Fibroblast of the conjunctiva (primary cell): ENCODE measurements at places on chromosomes 1 and 21.

DNA sequence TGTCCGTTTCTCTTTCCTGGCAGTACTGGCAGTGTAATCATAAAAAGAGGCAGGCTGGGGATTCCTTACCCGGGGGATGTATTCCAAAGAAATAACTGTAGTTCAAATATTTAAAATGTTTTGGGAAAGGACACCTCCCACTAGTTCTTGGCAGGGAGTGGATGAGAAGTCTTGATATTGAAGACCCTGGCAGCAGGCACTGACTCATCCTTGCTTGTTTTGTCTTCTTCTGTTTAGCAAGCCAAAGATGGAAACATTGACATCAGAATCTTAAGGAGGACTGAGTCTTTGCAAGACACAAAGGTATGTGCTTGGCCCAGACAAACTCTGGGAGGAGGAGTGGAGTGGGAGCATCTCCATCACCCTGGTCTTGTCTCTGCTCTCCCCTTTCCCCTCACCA lies 639 bp downstream of the IL20 start:
- no peak for DNase-seq

GRCh38 chr21:41481191-41481590 lies 26.8 kb downstream of the TMPRSS2 start:
- DNase-seq: no peak

DNA sequence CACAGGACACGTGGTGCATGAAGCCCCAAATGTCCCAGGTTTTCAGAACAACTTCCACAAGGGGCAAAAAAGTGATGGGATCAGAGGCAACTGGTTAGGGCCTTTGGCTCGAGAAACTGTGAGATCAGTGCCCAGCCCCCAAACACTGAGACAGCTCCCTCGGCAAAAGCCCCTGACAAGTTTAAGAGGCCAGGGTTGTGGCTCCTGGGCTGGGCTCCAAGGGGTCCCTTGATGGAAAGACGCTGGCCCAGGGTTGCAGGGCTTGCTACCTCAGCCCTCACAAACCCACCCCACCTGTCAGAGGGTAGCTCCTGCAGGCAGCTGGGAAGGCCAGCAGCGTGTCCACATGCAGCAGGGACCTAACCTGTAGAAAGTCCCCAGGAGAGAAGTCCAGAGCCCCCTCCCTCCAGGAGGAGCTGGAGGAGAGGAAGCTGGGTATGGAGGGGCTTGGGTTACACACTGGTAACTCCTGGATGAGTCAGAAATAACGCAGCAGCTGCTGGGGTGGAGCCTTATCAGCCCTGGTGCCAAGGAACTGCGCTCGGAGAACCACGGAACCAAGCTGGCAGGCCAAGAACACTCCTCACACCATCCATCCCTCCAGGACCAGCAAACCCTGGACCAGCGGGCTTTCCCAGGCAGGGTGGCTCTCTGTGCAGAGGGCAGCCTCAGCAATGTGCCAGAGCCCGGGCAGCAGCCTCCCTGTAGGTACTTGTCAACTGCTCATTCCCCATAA lies 37.5 kb downstream of the CTNNBIP1 start:
- DNase-seq: no peak

DNA sequence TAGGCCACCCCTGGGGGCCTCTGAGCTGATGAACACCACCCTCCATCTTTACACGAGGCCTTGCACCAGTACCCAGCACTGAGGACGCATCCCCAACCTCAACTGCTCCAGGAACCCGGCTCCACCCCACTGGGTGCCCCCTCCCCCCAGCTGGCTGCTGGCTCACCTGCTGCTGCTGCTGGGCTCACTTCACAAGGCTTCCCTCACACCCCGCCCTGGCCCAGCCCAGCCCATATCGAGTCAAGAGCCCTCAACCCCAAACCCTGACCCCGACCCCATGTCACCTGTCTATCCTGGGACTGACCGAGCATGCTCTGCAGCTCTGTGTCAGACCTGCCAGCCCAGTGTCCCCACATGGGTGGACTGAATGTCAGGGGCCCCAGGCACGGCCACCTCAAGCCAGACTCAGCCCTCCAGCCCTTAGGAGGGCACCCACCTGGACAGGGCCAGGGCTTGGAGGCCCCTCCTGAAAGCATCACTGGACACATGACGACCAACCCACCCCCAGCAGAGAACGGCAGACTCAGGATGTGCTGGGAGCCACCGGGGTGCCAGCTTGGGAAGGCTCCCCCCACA lies 21.4 kb downstream of the WNT9A start:
- no peak for DNase-seq

DNA sequence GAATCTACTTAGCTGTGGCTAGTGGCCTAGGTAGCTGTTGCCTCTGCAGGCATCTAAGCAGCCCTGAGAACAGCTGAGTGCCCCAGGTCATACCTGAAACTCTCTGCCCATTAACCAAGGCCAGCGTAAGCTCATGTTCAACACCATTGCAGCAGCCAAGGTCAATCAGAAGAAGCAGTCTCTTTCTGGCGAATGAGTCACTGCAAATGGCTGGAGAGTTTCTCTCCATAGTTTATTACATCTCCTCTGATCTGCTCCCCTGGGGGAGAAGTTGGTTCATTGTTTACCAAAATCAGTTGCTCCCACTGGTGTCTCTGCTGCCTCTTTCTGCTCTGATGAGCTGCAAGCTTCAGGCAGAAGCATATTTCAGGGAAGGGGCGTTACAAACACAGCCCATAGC lies 6.9 kb upstream of the BCL9 start:
- DNase-seq: no peak

DNA sequence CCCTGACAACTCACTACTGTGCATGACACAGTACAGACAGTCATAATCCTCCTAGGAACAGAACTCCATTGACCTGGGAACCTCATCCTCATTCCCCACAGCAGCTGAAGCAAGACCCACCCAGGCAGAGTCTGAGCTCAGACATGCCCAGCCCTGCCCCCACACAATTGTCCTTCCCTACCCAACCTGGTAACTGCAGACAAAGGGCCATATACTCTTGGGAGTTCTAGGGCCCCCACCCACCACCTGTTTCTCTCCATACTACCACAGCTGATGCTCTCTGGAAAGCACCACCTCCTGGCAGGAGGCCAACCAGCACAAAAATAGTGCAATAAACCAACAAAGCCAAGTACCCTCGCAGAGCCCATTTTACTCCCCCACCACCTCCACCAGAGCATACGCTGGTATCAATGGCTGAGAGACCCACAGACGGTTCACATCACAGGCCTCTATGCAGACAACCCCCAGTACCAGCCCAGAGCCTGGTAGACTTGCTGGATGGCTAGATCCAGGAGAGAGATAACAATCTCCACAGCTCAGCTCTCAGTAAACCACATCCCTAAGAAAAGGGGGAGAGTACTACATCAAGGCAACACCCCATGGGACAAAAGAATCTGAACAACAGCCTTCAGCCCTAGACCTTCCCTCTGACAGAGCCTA lies 159.7 kb upstream of the CXADR start:
- DNase-seq: no peak

DNA sequence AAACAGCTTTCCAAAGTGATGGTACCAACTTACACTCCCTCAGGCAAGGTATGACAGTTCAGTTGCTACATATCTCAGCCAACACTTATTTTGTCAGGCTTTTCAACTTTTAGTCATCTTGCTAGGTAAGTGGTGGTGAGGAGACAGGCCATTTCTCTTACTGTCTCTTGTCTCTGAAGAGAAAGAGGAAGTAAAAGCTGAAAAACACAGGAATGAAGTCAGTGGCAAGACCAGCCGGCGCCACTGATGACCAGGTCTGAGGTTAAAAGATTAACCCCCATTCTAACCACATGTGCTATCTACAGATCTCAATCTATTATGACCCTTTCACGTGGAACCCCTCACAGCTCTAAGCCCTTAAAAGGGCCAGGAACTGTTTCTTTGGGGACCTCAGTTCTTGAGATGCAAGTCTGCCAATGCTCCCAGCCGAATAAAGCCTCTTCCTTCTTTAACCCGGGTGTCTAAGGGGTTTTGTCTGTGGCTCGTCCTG lies 4.2 kb downstream of the ADCY10 start:
- no peak for DNase-seq

DNA sequence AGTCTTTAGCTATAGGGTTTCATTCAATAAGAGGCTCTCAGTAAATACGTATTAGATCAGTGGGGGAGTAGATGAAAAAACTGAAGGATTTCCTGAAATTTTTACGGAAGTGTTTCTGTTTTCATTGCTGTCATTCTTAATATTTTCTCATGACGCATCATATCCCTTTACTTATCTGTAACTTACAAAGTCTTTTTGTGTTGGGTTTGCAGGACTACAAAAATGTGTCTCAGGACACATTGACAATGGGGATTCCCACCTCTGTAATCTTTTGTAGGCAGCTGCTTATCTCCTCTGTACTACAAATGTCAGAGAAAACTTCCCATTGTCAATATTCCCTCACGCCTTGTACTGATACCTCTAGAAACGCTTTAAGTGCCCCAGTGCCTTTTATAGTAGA lies 35.5 kb downstream of the CRP start:
- DNase-seq: no peak

DNA sequence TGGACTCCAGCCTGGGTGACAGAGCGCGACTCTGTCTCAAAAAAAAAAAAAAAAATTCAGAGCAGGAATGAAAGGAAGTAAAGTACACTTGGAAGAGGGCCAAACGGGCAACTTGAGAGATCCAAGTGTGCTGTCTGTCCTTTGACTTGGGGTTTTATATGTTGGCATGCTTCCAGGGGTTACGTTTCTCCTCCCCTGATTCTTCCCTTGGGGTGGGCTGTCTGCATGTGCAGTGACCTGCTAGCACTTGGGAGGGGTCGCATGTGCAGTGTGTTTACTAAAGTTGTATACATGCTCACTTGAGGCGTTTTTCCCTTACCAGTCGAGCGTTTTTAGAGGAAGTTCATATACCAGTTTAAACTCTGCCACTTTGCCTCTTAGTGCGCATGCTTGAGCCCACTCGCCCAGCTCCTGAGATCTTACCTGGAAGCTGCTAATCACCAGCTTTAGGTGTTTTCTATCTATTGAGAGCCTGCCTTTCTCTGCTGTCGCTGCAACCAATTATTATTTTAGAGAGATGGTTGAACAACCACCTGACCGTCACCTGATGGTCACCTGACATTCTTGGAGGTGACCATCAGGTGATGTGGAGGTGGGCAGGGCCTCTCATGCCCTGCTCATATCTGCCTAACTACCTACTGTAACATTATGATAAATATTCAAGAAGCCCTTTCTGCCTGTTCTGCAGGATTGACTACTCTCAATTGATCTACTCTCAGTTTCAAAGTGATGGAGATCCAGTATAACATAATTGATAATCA lies 140.1 kb downstream of the MACF1 start:
- DNase-seq: no peak

GRCh38 chr1:16478091-16478490 lies 36.0 kb downstream of the RNU1-1 start:
- no peak for DNase-seq

DNA sequence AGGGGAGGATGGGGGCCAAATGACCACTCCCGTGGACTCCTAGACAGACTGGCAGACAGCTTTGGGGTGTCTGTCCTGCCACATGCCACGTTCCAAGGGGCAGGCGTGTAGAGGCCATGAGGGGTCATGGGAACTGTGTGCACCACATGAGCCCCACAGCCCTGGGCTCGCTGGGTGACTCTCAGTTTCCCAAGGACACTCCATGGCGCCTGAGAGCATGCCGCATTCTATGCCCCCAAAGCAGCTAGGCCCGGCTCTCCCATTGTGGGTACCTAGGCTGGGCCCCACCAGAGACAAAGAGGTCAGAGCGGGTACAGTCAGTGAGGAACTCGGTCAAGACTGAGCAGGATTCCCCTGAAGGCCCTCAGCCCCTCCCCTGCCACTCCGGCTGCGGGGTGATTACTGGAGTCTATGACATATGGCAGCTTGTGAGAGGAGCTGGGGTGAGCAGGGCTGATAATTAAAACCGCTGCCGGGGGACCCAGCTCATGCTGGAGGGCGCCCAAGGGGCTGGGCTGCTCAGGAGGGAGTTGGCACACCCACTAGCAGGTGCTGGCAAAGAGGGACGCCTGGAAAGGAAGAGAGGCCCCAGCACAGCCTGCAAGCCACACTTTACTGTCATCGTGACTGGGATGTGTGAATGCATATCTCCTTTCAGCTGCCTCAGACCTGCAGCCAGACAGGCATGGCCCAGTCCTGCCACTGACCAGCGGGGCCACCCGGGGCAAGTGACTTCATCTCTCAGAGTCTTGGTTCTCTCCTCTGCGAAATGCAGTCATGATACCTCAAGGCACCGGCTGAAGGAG lies 8.4 kb downstream of the LRP8 start:
- no peak for DNase-seq

- DNase-seq: no peak
Observed at GRCh38 chr1:113031171-113031933, 41.6 kb upstream of the LRIG2 start.

- DNase-seq: no peak
Observed at GRCh38 chr1:228763561-228763960, 28.3 kb downstream of the RHOU start.

DNA sequence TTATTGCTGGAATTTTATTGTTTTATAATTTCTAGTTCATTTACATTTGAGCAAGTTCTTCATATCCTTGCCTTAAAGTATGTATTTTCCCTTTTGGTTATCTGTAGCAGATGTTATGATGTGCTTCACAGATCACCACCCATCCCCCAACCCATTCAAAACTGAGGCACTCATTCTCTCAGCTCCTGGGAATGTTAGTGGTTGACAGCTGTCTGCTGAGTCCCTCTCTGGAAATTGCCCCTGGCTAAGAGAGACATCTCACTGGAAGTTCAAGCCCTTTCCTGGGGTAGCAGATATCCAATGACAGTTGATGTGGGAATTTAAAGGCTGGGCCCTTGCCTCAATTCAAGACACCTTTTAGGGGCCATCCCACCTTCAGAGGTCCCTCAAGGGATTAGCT lies 4.3 kb upstream of the DPYD start:
- no peak for DNase-seq

GRCh38 chr1:221527302-221527701 lies 214.6 kb downstream of the DUSP10 start:
- no peak for DNase-seq

GRCh38 chr1:86499987-86500593 lies 31.4 kb downstream of the CLCA1 start:
- DNase-seq: no peak

DNA sequence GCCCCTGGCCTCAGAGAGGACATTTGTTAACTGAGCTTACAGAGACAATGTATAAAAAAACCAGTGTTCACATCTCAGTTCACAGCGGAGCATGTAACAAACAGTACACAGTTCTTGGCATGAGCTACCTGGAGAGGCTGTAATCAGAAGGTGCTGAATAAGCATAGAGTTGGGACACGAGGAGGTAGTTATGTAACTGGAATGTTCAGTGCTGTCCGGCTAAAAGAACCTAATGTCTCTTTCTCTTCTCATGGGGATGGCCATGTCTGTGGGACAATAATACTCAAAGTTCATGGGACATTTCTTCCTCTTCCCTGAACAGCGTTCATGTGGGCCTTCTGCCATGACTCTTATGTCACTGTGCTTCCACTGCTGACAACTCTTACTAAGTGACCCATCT lies 17.2 kb upstream of the STX12 start:
- no peak for DNase-seq
